ENCODE measurements at places on chromosomes 6 and 20. TPM values are rescaled to one million over a fixed set of nuclear protein-coding genes. Genes with fewer than 3 reads are reported as not detected.
A peak's percentile ranks its signal among the peaks of the same experiment; 100 is the strongest.

- no peaks in the 10 kb centered on the region for H3K4me1 ChIP-seq
- H3K27ac ChIP-seq = no peak overlapping the region
- no peaks in the 10 kb centered on the region for H3K27me3 ChIP-seq
- no peak overlapping the region for H3K4me3 ChIP-seq
- DNase-seq = no peak
Measured at GRCh38 chr20:38181207-38181801, 16.2 kb upstream of the TGM2 start.

GRCh38 chr6:168518348-168518745 is 77.4 kb downstream of the SMOC2 start:
- peaks cover 4% of the 10 kb centered on the region for H3K4me1 ChIP-seq
- no peak overlapping the region for H3K4me3 ChIP-seq
- H3K27me3 ChIP-seq = no peaks in the 10 kb centered on the region

DNA sequence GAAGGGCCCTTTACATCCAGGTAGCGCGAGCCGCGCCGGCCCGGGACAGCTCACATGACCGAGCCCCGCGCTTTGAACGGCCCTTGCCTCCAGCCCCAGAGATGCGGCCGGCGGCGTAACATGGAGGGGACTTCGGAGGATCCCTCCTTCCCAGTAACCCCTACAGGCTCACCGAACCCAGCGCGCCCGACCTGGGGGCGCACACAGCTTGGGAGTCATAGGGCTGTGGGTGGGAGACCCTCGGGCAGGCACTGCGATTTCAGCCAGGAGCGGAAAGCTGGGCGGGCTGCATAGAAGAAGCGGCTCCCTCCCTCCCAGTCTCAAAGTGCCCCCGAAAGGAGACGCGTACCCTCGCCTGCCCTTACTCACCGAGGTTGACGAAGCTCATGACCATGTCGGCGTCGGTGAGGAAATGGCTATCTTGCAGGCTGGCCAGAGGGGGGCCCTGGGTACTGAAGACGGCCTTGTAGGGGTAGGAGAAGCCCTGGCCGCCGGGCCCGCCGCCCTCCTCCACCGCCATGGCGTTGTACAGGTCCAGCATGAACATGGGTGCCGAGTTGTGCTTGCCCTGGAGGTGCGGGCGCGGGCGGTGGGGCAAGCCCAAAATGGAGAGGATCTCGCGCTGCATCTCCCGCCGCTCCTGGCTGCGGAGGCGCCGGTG is 975 bp downstream of the BMP7 start:
- H3K27me3 ChIP-seq = peaks cover 8% of the 10 kb centered on the region
- no peaks in the 10 kb centered on the region for H3K36me3 ChIP-seq
- peak overlapping the region; percentile 42 for H3K4me3 ChIP-seq
- DNase-seq = peak; percentile 70

DNA sequence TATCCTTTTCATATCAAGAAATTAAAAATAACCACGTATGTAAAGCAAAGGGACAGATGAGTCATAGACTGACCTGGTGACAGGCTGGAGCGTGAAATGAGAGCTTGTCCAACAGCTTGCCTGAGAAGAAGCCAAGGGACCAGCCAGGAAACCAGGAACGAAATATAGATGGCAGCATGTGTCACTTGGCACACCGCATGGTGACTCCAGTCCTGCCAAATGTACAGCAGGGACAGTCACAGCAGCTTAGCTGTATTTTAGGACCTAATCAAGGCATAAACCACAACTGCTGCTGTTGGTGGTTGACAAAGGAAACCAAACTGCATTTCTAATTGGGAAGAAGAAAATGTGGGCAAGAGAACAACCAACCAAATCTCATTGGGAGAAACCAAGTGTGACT is 755.0 kb downstream of the TFAP2A start:
- H3K4me1 ChIP-seq = no peaks in the 10 kb centered on the region
- no peaks in the 10 kb centered on the region for H3K27me3 ChIP-seq
- H3K4me3 ChIP-seq = no peak overlapping the region
- DNase-seq = no peak

- DNase-seq = no peak
- no peak overlapping the region for H3K27ac ChIP-seq
- no peaks in the 10 kb centered on the region for H3K36me3 ChIP-seq
- H3K4me3 ChIP-seq = no peak overlapping the region
- H3K4me1 ChIP-seq = no peaks in the 10 kb centered on the region
- H3K27me3 ChIP-seq = no peaks in the 10 kb centered on the region
Measured at GRCh38 chr20:48451401-48451800, 376.4 kb downstream of the PREX1 start.

GRCh38 chr6:36355819-36356218 is 19.1 kb upstream of the BNIP5 start:
- no peak overlapping the region for H3K27ac ChIP-seq
- H3K27me3 ChIP-seq = no peaks in the 10 kb centered on the region
- H3K4me1 ChIP-seq = peaks cover 2% of the 10 kb centered on the region
- H3K4me3 ChIP-seq = no peak overlapping the region
- H3K36me3 ChIP-seq = no peaks in the 10 kb centered on the region

GRCh38 chr6:43593938-43594337 is 18.0 kb downstream of the POLH start:
- H3K27ac ChIP-seq = no peak overlapping the region
- peaks cover 70% of the 10 kb centered on the region for H3K36me3 ChIP-seq
- no peak overlapping the region for H3K4me3 ChIP-seq
- no peaks in the 10 kb centered on the region for H3K27me3 ChIP-seq
- no peak for DNase-seq

GRCh38 chr6:100305209-100305869 is 159.4 kb downstream of the SIM1 start:
- no peaks in the 10 kb centered on the region for H3K27me3 ChIP-seq
- H3K4me1 ChIP-seq = no peaks in the 10 kb centered on the region
- no peak overlapping the region for H3K27ac ChIP-seq
- no peak for DNase-seq
- no peaks in the 10 kb centered on the region for H3K36me3 ChIP-seq

DNA sequence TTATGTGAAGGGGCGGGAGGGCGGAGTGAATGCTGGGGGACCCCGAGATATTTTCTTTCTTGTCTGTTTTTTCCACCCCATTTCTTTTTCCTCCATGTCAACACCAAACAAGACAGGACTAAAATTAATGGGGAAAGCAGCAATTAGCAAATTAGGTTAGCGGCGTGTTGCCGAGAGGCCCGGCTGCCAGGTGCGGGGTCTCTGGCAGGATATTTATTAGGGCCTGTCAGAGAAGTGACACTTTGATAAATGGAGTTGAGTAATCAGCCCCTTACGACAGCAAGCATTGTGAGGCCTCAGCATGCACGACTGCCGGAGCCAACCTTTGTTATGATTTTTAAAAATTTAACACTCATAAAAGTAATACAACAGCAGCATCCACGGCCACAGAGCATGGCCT is 193.8 kb downstream of the DHX35 start:
- no peaks in the 10 kb centered on the region for H3K4me1 ChIP-seq
- no peak overlapping the region for H3K4me3 ChIP-seq
- no peak overlapping the region for H3K27ac ChIP-seq
- DNase-seq = no peak
- H3K27me3 ChIP-seq = no peaks in the 10 kb centered on the region

The PLN gene
- not detected for polyA plus RNA-seq

The DDR1 gene
- polyA plus RNA-seq = 40.2 TPM

The PI16 gene
- polyA plus RNA-seq = 0.02 TPM

The OR2B6 gene
- 0.42 TPM for polyA plus RNA-seq

The ARMC12 gene
- 2.0 TPM for polyA plus RNA-seq

The ID4 gene
- polyA plus RNA-seq = 4.9 TPM

Data from SK-N-SH (cell line).